ENCODE measurements at places on chromosomes 12 and 14.

GRCh38 chr12:3247629-3248161 is 170.5 kb downstream of the TSPAN9 start:
- no peak for DNase-seq

- DNase-seq: no peak
Observed at GRCh38 chr14:95340201-95340697, 20.5 kb upstream of the CLMN start.

DNA sequence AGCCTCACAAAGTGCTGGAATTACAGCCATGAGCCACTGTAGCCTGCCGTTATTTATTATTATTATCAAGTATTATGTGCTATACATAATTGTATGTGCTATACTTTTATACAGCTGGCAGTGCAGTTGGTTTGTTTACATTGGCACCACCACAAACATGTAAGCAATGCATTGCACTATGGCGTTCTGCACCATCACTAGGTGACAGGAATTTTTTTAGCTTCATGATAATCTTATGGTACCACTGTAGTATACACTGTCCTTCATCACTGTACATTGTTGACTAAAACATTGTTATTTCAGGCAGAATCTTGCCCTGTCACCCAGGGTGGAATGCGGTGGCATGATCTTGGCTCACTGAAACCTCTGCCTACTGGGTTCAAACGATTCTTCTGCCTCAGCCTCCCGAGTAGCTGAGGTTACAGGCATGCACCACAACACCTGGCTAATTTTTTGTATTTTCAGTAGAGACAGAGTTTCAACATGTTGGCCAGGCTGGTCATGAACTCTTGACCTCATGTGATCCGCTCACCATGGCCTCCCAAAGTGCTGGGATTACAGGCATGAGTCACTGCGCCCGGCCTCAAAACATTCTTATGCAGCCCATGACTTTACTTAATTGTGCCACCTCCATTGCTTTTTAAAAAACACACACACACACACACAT is 17.1 kb downstream of the MRPL42 start:
- DNase-seq: no peak

DNA sequence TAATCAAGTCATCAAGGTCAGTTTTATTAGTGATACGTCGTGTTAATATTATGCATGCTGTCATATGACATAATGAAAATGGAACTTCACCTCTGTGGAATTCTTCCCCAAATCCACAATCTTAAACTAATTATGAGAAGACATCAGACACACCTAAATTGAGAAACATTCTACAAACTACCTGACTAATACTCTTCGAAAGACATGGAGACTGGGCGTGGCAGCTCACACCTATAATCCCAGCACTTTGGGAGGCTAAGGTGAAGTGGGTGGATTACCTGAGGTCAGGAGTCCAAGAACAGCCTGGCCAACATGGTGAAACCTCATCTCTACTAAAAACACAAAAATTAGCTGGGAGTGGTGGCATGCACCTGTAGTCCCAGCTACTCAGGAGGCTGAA is 33.3 kb upstream of the KRAS start:
- DNase-seq: no peak

GRCh38 chr12:118052324-118053070 is 8.5 kb downstream of the WSB2 start:
- DNase-seq: no peak

All from NCI-H1048 (cell line).